ENCODE measurements at places on chromosomes 6 and 20.

DNA sequence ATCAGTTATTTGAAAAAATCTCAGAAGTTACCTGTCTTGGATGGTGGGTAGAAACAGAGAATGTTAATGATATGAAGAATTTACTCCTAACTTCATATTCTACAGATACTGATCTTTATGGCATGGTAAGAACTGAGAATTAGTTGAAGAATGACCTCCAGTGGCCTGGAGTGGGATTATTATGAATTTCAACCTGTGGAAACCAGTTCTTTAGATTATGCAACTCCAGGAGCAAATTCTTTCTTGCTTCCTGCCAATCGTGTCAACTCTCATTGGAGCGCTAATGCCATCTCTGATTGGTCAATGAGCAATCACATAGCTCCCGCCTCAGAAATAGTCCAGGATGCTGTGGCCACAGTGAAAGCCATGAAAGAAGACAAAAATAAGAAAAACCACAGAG, 40.6 kb downstream of the LYRM2 start:
- no peak for DNase-seq

GRCh38 chr6:131669891-131670290, 31.3 kb downstream of the OR2A4 start:
- DNase-seq = no peak

DNA sequence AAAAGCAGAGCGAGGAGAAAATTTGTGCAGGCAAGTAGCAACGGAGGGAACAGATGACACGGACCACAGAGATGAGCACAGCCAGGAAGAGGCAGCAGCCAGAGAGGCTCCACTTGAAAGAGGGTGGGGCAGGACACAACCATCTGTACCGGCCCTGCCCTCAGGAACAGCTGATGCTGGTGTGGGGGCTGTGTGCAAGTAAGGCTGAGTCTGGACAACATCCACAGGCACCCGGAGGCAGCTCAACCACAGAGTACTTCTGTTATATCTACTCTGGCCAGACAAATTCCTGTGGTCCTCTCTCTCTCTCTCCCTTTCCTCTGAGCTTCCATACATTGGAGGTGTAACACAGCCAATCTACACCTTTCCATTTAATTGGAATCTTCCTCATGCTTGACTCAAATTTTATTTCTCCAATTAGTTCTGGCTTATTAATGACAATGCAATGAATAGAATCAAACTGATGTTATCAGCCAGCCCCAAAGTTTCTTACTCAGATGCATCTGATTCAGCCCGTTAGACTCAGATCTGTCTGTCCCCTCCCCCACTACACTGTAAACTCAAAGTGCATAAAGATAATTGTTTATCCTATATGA, 24.9 kb downstream of the KIF13A start:
- DNase-seq = no peak

GRCh38 chr6:24646771-24647170, 780 bp upstream of the KIAA0319 start:
- DNase-seq = no peak

GRCh38 chr6:89853068-89853467, 23.4 kb downstream of the CASP8AP2 start:
- DNase-seq = no peak

DNA sequence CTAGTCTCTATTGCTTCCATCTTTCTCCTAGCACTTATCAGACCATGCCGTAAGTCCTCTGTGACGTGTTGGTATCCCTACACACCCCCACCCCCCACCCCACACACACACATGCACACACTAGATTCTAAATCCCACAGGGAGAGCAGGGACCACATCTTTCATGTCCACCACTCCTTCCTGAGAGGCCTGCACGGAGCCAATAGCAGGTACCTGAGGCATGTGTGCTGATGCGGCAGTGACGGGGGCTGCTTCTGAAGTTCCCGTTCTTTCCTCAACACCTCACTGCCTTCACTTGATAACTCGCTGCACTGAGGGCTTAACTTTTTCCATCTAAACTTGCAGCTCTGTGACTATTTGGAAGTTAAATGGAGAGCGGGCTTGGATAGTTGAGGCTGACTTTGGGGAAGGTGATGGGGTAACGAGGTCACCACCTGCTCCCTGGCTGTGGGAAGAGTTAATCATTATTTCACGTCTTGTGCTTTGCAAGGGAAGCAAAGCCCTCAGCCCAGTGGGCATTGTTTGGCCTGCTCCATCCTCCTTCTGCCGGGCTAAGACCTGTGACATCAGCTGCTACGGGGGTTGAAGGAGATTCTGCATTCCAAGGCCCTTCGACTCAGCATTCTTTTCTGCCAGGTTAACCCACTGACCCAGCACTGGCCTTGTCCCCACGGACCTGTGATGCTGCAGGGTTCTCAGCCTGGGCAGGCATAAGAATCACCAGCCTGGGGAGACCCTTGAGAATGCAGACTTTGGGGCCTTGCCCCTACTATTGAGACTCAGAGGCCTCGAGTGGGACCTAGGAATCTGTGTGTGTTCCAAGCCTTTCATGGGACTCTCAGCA, 187.8 kb downstream of the ANKRD60 start:
- DNase-seq = no peak

DNA sequence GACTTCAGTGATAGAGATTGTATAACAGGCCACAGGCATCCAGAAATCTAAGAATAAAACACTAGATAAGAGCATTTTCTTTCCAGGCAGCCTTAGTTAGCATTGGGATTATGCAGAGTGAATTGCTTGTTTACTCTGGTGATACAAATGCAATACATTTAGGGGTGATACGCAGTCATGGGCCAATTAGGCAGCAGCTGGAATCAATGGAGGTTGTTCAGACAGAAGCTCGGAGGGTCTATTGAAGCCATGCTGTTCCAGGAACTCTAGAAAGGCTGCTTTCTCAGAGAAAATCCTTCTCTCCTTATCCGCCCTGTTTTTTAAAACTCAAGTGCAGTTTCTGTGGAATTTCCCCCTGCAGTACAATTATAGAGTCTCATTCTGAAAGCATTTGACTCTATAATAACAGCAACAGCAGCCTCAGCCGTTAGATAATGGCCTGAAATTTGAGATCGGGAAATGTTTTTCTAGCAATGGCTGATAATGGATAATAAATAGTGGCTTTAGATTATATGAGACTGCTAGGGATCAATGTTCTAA, 364.3 kb upstream of the HS3ST5 start:
- DNase-seq = no peak

DNA sequence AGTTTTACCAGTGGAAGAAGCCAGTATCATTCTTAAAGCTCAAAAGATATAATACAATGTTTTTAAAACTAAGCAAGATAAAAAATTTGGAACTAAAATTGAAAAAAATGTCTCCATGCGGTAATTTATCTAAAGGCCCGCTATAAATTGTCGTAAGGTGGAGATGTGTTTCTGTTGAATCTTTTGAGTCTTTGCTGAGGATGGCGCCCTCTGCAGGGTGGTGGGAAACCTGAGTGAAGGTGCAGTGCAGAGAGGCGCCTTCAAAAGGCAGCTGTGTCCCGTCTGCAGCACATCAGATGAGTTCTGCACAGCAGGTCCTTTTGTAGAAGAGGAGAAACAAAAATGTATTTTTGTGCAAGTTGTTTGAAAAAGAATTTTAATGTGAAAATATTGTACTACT, 29.4 kb upstream of the KIF25 start:
- no peak for DNase-seq

DNA sequence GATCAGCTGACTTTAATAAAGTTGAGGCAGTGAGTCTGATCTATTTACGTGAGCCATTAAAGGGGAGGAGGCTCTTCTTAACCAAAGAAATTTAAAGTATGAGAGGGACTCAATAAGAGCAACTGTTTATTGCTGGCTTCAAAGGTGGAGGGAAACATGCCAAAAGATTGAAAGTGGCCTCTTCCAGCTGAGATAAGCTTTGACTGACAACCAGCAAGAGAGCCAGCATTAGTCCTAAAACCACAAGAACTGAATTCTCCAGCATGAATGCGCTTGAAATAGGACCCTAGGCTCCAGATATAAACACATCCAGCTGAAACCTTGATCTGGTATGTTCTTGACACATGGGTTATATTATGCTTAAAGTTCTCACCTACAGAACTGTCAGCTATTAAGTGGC, 123.1 kb upstream of the GJE1 start:
- DNase-seq = no peak

GRCh38 chr6:155466539-155466938, 10.9 kb upstream of the NOX3 start:
- DNase-seq = no peak

DNA sequence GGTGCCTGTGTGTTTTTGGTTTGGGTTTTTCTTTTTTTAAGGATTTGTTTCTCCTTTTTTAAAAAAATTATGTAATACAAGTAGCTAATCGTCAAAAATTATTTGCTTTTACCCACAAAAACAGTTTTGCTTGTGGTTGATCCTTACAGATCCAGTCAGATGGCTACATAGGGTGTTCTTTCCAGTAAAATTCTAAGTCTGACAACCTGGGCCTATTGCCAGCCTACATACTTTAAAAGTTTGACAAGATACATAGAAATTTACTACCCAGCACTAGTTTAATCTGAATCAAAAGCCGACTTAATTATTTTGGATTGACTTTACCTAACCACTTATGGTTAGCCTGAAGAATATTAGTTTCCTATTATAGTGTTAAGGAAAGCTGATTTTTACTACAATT, 2.1 kb upstream of the SOX4 start:
- no peak for DNase-seq

GRCh38 chr6:46184114-46184513, 13.3 kb upstream of the ENPP5 start:
- no peak for DNase-seq

DNA sequence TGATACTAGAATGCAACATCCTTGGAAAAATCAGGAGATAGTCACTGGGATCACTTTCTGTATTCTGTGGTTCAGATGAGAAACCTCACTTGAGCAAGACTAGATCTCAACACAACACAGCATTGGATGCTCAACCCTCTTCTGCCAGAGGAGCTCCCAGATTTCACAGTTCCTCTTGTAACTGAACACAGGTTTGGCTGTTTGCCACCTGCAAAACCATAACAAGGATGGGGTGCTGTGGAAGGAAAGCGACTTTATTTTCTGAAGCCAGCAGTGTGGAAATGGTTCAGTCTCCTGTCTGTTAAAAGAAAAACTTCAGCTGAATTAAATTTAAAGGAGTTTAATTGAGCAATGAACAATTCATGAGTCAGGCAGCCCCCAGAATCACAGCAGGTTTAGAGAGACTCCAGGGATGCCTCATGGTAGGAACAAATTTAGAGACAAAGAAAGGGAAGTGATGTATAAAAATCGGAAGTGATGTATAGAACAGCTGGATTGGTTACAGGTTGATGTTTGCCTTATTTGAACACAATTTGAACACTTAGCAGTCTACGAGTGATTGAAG, 149.9 kb upstream of the UST start:
- no peak for DNase-seq

GRCh38 chr6:126039284-126039683, 52.9 kb downstream of the TRMT11 start:
- no peak for DNase-seq

- DNase-seq = no peak
Observed at GRCh38 chr6:80789912-80790570, 683.6 kb downstream of the BCKDHB start.

GRCh38 chr6:42929821-42930360, 611 bp downstream of the CNPY3 start:
- peak; percentile 17 for DNase-seq

- DNase-seq = no peak
Observed at GRCh38 chr6:90025523-90026061, 131.3 kb downstream of the GJA10 start.

DNA sequence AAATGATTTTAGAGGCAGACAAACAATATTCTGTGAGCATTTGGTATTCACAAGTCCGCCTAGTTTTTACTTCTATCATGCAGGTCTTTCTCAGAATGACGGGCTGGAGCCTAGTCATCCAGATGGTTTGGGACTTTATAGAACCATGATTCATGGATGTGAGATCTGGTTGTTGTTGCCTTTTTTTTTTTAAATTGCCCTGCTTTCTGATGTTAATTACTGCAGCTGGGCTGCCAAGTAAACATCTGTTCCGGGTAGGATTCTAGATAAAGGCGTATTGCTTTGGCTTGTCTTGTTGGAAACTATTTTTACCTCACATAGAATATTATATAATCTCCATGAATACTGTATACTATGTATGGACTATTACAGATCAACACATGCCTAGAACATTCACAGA, 58.1 kb downstream of the RNF217 start:
- DNase-seq = no peak

- no peak for DNase-seq
Observed at GRCh38 chr6:148884461-148884860, 137.6 kb downstream of the UST start.

GRCh38 chr6:157091856-157092460, 231.4 kb downstream of the TMEM242 start:
- no peak for DNase-seq

- DNase-seq = no peak
Observed at GRCh38 chr6:140744659-140745320, 1370.3 kb upstream of the CITED2 start.

- DNase-seq = no peak
Observed at GRCh38 chr6:23179994-23180393, 610.6 kb downstream of the HDGFL1 start.

DNA sequence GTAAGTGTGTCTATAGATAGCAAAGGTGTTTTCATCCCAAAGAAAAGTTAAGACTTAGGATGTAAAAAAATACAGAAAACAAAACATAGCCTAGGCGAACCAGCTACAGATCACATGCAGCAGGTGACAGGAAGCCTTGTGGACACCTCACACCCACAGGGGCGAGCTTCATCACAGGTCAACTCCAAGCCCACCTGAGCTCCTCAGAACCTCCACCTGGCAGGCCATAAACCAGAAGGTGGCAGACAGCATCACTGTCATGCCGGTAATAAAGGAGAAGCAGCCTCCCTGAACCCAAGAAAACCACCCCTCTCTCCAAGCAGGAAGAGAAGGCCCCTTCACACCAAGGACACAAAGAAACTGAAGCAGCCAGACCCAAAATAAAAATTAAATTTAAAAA, 1.0 kb downstream of the RALGAPA2 start:
- no peak for DNase-seq

- DNase-seq = no peak
Observed at GRCh38 chr6:38775870-38776269, 60.8 kb downstream of the DNAH8 start.

DNA sequence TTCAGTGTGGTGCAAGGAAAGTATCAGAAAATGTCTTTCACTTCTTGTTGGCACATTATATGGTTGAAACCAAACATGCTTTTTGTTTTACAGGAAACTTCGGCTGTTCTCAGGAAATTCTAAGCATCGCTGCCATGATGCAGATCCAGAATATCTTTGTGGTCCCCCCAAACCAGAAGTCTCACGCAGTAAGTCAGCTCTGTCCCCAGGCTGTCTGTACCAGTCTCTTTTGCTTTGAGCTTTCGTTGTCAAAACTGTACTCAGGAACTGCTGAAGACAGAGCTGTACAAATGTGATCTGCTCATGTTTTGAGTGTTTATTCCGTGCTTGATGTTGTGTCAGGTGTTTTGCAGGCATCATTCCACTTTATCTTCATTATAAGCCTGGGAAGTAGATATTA, 59.6 kb downstream of the DHX35 start:
- no peak for DNase-seq

GRCh38 chr6:148693882-148694484, 52.8 kb upstream of the UST start:
- no peak for DNase-seq

DNA sequence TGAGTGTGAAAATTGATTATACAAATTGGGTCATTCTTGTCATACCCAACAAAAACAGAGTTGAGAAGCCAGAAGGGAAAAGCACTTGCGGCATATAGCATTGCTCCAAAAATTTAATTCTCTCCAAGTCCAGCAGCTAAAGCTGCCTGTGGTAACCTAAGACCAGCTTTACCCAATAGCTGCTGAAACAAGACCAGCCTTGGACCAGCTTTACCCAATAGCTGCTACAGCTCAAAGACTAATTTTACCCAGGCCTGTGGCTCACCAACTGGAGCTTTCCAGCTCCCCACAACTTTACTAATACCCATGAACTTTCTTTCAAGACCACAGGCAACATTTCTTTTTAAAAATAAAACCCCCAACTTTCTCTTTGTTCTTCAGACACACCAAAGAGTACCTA, 32.8 kb upstream of the ZNF133 start:
- no peak for DNase-seq
